HT-29 (cell line): ENCODE measurements at places on chromosomes 12 and 14. TPM values are rescaled to one million over a fixed set of nuclear protein-coding genes. Genes with fewer than 3 reads are reported as not detected.

DNA sequence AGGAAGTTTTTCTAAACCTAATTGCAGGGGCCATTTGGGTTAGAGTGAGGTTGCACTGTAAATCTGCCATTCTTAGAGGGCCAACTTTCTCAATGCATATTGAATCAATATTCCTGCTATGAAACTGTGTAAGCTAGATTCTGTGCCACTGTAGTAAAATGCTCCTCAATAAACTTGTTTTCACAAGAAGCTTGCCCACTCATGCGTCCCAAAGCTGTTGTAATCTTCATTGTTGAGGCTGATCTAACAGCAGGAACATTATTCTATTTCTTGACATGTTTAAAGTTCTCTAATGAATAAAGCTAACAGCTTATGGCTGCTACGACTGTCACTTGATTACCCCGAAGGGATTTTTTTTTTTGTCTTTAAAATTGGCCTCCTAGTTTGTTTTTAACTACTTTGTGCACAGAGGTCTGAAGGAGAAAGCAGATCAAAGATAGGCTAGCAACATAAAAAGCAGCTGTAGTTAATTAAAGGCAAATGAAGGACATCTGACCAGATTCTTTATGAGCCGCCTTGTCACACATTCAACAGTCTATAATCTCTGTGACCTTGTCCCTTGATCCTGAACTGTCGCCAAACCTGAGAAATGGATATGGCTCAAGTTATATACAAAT lies 243.7 kb downstream of the PAX9 start:
- no peak for DNase-seq

- no peak for DNase-seq
Observed at GRCh38 chr14:54591461-54591860, 24.5 kb downstream of the SAMD4A start.

DNA sequence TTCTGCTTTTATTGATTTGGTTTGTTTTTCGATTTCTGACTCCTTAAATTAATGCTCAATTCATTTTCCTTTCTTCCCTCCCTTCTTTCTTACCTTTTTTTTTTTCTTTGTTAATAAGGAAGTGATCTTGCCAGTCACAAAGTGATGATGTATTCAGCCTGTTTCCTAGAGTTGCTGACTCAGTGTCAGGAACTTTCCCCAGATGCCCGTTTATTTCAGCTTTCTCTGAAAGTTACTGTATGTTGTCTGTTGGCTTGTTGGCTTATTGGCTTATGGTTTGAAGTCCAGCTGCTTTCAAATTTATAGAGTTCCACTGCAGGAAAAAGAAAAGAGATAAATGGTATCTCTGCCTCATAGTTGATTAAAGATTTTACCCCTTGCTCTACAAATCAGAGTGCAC lies 12.4 kb upstream of the SLC6A15 start:
- DNase-seq, result no peak

GRCh38 chr14:101932673-101933072 lies 31.7 kb upstream of the DYNC1H1 start:
- no peak for DNase-seq

GRCh38 chr14:85195872-85196477 lies 334.0 kb upstream of the FLRT2 start:
- peak; percentile 17 for DNase-seq

- DNase-seq, result no peak
Observed at GRCh38 chr14:81485372-81485771, 48.3 kb downstream of the SEL1L start.

Gene OR4N5
- not detected in 2 replicates for total RNA-seq
